ENCODE measurements at places on chromosomes 16 and 17.

DNA sequence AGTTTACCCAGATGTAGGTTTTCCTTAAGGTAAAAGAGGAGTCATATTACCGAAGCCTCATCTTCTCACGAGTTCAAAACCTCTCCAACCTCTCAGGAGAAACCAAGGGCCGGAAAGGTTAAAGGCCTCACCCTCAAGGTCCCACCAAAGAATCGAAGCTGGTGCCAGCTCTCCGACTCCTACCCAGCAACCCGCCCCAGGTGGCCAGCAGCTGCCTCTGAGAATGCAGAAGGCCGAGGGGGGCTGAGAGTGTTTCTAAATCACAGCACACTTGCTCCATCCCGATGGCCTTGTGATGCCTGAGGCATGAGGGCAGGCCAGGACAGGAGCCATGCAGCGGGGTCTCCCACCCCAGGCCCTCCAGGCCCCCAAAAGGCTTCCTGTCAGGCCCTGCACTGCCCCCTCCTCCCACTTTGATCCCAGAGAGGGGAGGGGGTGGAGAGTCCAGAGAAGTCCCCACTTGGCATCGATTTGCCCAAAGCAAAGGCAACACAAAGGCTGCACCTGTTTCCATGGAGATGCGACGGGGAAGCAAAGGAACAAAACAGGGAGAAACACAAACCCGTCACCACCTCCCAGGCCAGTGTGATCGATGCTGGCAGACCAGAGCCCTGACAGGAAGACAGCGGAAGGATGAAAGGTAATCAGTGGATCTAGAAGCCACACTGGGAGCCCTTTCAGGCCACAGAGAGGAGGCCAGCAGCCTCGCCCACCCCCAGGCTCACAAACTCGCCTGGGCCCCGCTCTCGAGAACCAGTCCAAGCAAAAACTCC, 39.0 kb downstream of the CUEDC1 start:
- no peak for DNase-seq

DNA sequence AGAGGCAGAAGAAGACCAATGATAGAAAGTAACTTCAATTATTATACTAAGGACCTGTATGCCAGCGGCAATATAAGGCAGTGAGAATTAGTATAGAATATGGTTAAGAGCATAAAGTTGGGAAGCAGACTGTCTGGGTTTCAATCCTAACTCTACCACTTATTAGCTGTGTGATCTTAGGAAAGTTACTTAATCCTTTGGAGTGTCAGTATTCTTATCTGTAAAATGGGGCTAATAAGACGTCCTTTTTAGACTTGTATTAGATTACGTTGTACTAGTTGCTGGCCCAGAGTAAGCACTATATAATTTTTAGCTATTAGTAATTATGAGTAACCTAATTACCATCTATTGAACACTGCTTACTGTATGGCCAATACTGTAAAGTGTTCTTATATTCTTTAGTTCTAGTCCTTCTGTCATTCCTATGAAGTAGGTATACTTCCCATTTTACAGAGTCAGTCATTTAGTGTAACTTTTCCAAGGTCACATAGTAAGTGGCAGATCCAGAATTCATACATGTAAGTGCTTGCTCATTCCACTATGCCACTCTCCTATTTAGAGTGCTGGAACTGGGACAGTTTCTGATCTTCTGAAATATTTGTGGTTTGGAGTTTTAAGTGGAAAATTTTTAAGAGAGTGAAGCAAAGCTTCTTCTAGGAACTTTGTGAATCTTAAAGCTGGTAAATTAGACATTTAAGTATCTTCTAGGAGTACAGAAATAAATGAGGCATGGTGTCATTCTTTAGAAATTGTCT, 22.5 kb downstream of the HEATR9 start:
- DNase-seq: peak; percentile 38

GRCh38 chr16:85306071-85306792, 194.0 kb upstream of the CIBAR2 start:
- DNase-seq: peak; percentile 75

DNA sequence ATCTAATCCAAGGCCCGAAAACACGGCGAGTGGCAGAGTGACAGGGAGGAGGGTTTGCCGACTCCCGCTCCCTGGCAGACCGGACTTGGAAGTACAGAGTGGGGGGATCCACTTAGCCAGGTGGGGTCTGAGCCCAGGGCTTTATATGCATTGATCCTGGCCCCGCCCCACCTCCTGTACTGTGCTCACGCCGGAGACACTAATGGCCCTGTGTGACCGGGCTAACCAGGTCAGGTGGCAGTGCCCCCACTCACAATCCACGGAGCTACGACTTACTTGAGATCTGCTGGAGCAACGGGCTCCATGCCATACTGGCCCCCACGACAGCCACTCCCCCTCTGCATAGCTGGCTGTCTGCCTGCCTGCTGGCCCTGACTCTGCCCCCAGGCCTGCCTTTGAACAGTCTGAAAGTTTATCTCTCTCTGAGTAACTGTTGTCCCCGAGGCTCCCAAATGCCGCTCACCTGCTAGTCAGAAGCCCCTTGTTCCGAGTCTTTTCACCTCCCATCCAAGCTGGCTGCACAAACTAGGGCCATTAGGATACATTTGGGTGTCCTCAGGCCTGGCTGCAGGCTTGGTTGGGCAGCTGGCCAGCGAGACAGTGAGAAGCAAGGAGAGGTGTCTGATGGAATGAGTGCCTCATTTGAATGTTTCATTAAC, 28.0 kb downstream of the CACNA1G start:
- DNase-seq: no peak

DNA sequence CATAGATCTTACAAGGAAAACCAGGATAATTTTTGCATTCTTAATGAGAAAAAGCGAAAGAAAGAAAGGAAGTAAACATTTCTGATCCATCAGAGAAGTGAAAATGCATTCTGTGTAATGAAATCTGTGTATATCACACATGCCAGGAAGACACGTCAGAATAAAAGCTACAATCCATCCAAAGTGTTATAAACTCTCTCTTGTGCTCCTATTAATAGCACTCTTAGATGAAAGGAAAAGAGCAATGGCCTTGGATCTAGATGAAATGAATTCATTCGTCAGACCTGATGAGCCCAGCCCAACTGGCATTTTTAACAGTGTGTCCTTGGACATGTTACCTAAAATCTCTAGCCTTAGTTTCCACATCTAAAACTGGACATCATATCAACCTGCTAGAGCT, 885.5 kb downstream of the CDH11 start:
- DNase-seq: no peak

GRCh38 chr17:57553991-57554825, 190.9 kb downstream of the CCDC182 start:
- peak; percentile 39 for DNase-seq

DNA sequence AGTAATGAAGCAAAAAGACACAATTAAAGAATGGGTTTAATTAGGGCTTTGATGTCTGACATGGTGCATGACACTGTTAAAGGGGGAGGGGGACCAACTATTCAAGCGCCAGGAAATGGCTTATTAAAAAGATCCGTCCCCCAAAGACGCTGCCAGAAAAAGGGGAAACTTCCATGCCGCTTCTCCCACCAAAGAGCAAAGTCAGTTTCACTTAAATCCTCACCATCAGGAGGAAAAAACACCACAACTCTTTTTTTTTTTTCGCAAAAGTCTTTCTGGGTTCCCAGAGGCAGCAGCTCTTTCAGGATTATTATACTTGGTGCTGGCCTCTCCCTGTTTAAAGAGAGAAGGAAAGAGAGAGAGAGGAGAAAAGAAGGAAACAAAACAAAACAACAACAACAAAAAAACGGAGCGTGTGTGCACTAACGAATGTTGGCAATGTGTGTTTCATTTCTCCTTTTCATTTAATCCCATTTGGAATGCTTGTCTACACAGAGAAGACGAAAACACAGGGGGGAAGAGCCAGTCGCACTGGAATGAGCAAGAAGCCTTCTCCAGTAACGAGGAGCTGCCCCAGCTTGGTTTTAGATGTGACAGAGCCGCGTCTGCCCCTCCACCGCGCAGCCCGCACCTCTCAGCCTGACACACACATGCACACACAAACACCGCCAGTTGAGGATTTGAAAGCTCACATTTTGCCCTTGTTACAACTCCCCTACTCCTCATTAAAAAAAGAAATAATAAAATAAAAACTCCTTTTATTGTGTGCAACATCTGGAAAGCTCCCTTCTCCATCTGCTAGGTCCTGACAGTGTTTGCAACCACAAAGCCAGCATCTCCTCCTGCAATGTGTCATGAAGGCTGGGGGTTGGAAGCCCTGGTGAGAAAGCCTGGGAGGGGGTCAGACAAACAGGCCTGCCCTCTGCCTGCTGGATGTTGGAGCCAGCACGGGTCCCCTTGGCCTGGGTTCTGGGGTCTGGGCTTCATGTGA, 32.7 kb upstream of the AXIN2 start:
- peak; percentile 30 for DNase-seq

DNA sequence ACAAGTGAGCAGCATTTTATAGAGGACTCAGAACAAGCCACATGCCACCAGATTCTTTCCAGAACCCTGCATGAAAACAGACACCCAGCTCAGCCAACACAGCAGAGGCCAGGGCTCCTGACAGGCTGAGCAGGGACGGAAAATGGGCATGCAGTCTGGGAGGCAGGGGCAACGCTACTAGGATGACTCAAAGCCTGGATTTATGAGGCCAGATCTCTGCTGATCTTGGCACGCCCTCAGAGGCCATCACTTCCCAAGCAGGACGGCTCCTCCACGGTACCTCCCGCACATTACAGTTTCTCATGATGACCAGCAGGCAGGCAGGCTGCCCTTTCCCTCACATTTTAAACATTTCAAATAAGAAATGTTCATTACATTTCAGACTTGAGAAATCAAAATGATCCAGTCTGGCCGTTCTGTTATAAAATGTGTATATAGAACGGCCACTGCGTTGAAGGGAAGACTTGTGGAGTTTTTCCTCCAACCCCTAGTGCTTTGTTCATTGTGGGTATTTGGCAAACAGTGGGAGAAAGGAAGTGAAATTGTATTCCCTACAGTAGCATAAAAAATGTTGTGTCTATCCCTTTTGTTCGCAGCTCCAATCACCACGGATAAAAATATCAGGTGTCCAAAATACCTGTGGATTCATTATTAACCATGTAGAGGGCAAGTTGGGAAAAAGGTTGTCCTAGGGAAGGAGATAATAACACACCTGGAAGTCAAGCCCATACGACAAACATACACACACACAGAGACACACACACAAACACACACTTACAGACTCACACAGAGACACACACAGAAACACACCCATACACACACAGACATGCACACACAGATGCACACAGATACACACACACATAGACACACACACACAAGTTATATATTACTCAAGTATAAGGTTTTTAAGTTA, 64.8 kb upstream of the ADAMTS18 start:
- peak; percentile 13 for DNase-seq

DNA sequence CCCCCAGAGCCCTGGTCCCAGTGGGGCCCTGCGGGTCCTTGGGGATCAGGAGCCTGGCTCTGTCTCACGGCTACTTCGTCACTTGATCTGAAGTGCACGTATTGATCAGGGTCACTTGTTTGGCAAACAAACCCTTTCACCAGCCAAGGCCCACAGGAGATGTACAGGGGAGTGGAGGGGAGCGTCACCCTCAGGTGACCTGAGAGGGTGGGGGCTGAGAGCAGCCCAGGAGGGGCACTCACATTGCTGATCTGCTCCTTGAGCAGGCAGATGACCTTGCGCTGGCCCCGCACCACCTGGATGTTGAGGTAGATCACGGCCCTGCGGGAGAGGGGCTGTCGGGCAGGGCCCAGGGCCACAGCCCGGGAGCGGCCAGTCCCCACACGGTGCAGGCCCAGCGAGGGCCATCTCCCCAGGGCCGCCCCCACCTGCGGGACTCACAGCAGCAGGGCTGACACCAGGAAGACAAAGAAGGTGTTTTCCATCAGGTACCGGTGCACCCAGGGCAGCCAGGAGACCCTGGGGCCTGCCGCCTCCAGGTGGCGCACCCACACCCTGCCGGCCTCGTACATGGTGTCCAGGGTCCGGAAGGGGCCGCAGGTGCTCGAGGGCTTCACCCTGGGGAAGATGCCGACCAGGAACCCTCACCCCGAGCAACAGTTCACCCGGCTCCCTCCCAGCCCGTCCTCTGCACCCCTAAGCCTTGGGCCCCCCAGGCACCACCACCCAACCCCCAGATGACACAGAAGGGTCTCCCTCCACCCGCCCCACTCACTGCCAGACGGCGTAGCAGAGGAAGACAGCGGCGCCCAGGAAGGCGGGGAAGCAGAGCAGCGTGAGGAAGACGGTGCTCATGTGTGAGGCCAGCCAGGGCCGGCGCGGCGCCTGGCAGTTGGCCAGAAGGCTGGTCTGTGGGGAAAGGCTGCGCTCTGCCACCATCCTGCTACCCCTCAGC, 11.3 kb downstream of the TMC6 start:
- DNase-seq: no peak

- DNase-seq: peak; percentile 37
Observed at GRCh38 chr17:16352303-16352666, 984 bp downstream of the CENPV start.

DNA sequence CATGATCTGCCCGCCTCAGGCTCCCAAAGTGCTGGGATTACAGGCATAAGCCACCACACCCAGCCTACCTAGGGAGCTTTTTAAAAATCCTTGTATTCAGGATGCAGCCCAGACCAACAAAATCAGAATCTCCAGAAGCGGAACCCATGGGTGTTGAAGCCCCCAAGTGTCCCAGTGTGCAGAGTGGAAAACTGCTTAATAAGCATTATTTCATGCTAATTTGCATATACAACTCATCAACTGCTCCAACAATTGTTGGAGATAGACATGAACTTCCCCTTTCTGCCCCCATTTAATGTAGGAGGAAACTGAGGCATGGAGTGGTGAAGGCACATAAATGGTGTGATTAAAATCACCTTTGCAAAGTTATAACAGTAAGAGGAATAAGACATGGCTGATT, 84.3 kb upstream of the C16orf82 start:
- DNase-seq: no peak

DNA sequence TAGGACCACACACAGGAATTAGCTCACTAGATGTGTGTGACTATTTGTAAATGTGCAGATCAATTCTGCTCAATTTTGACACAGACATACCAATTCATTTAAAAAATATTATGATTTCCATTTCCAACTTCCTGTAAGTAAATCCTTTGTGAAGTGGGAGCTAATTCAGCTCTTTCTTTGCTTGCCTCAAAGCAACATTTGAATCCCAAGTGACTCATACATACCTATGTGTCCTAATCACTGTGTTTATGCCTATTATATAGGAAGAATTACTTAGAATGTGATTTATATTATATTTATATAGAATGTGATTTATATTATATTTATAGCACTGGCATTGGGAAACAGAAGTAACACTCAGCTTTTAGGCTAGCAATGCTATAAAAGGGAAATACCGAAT, 195.9 kb upstream of the C17orf78 start:
- peak; percentile 81 for DNase-seq

- peak; percentile 33 for DNase-seq
Observed at GRCh38 chr17:63550817-63551639, 751 bp downstream of the DCAF7 start.

- peak; percentile 90 for DNase-seq
Observed at GRCh38 chr17:38879878-38880665, 10.2 kb downstream of the LASP1 start.

DNA sequence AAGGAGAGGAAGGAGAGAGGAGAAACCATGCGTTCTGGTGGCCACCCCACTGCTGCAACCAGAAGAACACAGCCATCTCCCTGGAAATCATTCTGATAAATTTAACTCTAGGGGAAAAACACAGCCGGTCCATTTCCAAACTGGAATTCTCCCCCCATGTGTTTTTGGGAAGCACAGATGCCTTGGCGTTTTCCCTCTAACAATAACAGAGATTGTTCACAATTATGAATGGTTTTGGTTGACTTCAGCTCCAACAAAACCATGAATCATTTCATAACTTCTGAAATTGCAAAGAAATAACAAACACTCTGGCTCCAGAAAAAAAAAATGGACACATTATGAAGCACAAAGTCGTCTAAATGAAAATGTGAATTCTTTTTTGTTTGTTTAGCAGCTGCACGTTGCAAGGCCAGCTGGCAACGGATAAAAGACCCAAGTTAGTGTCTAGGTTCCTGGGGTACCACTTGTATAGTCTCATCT, 46.2 kb downstream of the GNAO1 start:
- DNase-seq: no peak

GRCh38 chr17:12575641-12576040, 90.0 kb upstream of the MYOCD start:
- no peak for DNase-seq

Measured in cardiac fibroblast (primary cell).